ENCODE measurements at places on chromosomes 5 and 9.
A peak's percentile ranks its signal among the peaks of the same experiment; 100 is the strongest.

DNA sequence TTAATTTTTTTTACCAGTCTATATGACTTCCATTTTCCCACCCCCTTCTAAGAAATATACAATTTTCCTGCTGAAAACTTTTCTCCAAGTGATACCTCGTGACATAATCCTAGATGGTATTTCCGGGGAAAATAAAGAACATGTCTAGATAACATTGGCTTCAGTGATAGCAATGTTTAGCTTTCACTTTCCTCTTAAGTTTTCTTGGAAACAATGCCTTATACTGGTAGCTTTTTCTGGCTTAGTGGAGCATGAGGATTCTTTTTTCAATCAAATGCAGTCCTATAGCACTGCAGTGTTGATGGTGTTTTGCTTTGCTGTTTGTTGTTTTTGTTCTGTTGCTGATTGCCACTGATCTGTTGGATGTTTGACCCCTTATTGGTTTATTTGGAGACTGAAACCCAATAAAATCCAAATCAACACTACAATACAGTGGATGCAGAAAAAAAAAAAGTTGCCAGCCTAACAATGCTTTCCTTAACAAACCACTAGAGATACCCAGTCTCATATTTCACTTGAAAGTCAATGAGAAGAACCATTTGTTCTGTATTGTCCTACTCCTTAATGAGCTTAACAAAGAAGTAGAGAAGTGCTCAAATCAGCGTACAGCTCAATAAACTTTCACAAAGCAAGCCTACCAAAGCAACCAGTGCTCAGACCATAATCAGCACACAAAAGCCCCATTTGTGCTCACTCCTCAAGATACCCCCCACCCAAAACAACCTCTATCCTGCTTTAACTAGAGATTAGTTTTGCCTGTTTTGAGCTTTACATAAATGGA is 74.2 kb upstream of the GRAMD2B start:
- DNase-seq: no peak

DNA sequence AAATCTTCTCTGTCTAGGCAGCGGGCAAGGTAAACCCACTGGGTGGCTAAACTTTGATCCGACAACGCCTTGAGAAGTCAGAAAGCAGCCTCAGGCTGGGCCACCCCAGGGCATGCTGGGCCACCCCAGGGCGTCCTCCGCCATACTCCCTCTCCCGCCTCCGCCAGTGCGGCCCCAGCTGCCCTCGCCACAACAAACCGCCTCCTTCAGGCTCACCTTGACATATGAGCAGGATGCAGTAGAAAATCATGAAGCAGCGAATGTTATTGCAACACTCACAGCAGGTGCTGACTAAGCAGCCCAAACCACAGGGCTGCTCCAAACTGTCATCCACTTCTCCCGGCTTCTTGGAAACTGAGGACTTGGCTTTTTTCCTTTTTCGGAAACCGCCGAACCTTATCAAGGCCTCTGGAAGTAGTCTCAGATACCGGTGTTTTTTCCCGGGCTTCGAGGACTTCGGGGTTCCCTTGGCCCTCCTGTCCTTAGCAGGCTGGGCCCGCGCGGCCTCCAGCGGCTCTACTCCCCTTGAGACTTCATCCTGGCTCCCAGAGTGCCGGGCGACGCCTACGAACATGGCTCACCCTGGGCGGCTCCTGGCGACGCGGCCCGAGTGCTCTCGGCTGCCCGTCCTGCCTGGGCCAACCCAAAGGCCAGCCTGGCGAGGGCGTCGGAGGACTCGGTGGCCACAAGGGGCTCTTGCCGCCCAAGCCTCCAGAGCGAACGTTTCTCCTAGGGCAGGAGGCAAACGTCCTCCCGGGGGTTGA is at the start of gene SLCO6A1:
SLCO6A1 (minus strand) TSS at position 731 of the 764 bp plus-strand sequence; CDS start at position 574, 157 bp downstream.
- no peak for DNase-seq

DNA sequence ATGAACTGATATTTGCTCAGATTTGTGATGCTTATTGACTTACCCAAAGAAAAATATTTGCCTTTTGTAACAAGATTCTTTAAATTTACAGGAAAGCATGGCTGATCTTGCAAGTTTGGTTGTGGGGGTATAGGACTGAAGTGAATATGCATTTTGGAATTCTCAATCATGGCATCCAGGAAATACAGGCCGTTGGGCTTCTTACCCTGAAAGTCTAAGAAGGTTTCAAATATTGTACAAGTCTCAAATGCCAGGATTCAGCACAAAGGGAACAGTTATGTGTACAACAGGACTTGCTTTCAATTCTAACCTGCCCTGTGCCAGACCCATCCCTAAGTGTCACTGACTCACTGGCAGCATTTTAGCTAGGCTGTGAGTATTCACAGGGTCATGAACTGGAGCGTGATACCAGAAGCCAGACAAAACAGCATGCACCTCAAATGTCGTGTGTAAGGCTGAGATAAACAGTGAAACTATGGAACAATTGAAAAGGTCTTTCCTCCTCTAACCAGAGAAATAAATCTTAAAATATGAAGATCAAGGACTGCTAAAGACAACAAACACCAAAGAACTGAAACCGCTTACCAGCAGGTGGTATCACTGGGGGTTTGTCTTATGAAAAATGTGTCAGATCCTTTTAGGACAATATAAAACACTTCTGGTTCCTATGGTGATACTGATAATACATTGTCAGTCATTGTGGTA is 168.6 kb upstream of the RGMB start:
- DNase-seq: no peak

DNA sequence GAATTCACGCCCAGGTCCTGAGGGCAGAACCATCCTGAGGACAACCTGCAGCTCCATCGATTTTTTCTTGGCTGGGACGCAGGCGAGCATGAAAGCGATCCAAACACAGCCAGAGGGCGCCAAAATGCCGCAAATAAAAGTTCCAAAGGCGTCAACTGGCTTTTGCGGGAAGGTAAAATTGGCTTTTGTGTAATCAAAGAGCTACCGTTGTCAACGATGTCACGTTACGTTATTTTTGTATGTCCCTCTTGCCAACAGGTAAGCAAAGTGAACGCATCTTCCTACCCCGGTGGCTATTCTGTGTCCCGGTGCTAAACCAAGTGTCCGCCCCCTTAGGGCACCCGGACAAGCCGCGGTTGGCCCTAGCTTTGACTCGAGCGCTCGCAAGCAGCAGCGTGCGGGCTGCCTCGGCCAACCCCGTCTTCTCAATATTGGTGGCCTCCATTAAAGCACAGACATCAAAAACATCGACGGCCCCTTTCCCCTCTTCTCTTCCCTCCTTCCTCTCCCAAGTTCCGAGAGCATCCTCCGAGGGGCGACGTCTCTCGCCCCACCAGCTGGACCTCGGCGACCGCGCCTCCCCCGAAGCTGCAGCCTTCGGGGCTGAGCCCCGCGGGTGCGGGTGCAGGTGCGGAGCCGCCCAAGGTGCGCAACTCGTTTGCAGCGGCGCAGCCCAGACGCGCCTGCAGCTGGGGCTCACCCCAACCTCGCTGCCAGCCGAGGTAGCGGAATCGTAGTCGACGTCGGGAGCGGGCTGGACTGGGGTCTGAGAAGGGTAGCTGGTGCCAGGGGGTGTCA is 1.1 kb upstream of the BASP1 start:
- DNase-seq: peak; percentile 29

DNA sequence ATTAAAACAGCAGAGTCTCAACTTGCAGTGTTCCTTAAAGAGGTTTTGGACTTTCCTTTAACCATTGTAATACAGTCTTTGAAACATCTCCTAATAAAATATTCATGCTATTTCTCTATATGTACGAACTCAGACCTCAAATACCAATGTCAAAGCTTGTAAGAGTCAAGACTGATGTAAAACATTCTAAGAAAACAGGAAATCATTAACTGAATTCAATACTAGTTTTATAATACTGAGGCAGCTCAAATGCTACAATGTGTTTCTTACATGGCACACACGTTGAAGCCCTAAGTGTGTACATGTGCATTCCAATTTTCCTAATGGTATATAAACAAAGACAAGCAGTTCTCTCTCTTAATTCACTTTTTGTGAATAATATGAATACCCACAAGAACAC is 11.6 kb downstream of the PSIP1 start:
- no peak for DNase-seq

GRCh38 chr9:75739884-75740611 is 150.4 kb upstream of the PCSK5 start:
- no peak for DNase-seq

DNA sequence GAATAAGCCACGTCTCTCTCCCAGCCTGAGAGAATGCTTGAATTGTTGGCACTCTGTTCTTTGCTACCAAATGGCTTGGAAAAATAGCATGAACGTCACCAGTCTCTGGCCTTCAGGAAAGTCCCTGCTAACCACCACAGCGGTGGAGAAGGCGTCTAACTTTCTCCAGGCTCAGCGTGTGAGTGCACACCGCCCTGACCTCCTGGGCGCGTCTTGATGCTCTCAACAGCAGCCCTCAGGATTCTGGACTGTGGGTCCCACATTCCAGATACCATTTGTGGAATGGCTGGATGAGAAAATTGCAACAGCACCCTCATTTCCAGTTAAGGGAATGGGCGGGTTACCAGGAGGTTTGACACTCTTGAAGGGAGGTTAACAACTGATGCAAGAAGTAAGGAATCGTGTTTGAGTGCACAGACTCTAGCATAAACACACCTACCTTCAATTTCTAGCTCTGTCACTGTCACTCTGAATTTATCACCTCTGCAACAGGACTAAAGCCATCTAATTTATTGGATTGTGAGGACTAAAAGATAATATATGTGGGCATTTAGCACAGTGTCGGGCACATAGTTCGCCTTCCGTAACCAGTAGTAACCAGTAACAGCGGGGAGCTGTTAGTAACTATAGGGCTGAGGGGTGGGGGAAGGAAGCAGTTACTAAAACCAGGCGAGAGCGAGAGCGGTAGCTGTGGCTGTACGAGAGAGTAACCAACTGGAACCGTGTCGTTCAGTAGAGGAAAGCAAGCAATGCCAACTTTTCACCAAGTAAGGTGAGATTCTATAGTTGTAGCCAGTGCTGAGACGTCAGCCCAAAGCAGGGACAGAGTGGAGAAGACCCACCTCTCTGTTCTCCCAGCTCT is 807 bp upstream of the PLGRKT start:
- no peak for DNase-seq

- DNase-seq: no peak
These were observed 421.6 kb downstream of the ANXA1 start for GRCh38 chr9:73573235-73573634.

Data from SIG-M5 (cell line).